ENCODE measurements at places on chromosomes 7 and 10.
A peak's percentile ranks its signal among the peaks of the same experiment; 100 is the strongest.

DNA sequence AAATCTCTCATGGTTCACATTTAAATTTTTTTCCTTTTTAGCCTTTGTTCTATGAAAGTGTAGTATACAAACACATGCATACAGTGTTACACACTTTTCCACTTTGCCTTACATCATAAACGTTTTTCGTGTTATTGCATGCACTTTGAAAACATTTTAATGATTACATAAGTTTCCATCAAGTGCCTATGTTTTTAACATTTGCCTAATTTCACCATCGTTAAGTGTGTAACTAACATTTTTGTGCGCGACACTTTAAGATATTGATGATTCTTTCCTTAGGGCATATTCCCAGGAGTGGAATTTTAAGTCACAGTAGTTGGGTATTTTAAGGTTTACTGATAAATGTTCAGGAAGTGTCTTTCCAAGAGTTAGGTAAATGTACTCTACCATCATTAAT is 1.5 kb upstream of the FRAT2 start:
- no peak for DNase-seq

GRCh38 chr7:40230101-40230500 is 95.3 kb downstream of the SUGCT start:
- no peak for DNase-seq

DNA sequence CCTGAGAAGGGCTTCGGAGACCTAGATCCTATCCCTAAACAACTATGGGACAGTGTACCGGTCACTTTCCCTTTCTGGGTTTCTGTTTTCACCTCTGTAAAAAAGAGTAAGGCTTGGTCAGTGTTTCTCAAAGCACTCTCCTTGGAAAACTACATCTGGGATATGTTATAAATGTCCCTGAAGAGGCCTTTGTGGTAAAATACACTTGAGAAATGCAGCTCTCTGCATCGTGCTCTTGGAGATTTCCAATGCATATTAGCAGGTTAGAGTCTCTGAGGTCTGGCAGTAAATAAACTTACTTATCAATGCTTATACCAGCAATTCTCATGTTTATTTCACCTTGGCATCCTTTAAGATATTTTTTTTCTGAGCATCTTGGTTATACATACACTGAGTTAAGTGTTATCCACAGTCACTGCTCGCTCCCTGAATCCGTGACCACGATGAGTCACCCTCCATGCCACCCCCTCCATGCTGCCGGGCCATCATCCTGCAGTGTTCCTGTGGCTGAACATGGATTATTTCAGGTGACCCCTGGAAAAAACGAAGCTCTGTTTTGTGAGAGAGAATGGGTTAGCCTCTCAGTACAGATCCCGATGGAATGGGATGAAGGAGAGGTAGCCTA is 3.3 kb upstream of the TBXAS1 start:
- no peak for DNase-seq

DNA sequence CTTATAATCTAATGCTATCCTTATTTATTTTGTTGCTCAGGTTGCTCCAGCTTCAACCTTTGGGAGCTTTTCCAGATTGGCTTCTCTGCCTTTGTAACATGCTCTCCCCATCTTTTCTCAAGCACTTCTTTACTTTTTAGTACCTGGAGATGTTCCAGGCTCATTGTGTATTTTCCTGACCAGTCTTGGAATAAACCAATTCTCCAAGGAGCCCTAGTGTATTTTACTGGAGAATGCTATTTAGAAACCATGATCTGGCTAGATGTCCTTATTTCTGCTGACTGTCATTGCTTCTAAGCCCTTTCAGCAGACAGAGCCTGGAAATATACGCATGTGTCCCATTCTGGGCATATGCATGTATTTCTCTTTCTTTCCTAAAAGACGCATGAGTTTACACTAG is 95.7 kb downstream of the EMX2 start:
- no peak for DNase-seq

DNA sequence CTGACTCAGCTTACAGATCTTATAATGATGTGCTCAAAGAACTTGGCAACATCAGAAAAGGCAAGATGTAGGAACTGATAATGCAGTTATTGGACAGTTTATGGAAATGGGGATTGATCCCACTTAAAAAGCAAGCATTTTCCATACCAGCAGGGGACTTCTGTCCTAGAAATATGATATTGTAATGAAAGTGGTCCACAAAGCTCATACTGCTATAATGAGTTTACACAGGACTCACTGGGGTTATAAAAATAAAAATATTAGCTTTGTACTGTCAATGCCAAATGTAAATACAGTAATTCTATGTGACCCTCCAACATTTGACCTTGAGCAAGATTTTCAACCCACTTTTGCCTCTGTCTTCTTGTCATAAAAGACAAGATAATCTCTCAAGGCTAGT is 145.5 kb upstream of the SEM1 start:
- DNase-seq, result no peak

GRCh38 chr7:43528576-43529354 is 54.1 kb upstream of the STK17A start:
- DNase-seq, result no peak

- no peak for DNase-seq
Observed at GRCh38 chr10:55233090-55233489, 432.1 kb upstream of the PCDH15 start.

DNA sequence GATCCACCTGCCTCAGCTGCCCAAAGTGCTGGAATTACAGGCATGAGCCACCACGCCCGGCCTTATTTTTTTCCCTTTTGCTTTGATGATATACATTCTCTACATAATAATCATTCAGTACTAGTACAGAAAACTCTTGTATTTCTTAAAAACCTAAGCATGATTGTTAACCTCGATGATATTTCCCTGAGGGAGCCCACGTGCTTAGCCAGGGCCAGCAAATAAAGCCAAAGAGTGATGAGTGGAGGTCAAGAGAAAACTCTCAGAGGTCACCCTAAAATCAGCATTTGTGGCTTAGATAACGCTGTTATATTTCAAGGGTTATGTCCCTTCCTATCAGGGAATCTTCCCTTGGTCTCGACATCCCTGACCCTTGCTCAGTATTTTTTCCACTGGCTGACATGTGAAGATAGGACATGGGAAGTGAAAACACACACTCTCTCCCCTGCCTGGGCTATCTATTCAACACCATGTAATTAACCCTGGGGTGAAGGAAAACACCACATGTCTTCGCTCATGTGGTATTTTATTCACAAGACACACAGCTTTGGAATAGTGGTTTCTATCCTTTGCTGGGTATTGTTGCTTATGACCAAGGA is 12.6 kb downstream of the FAM200A start:
- no peak for DNase-seq

DNA sequence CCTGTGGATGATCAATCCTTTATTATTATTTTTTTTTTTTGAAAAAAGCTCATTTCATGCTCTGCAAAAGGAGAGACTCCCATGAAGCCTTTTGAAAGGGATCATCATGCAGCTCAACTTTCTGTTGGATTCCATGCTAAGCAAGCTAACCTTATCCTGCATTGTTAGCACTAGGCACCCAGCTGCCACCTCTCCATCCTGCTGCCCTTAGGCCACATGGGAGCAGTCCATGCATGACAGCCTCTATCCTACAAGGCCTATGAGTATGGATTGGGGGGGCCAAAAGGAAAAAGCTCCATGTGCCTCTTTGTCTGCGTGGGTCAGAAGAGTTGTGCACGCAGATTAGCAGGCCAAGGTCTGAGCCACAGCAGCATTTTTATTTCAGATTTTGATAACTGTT is 19.2 kb downstream of the SMNDC1 start:
- DNase-seq, result no peak

GRCh38 chr10:59757966-59758365 is 4.7 kb upstream of the MRLN start:
- DNase-seq, result no peak

GRCh38 chr7:70833726-70834125 is 298.2 kb upstream of the GALNT17 start:
- DNase-seq, result no peak

DNA sequence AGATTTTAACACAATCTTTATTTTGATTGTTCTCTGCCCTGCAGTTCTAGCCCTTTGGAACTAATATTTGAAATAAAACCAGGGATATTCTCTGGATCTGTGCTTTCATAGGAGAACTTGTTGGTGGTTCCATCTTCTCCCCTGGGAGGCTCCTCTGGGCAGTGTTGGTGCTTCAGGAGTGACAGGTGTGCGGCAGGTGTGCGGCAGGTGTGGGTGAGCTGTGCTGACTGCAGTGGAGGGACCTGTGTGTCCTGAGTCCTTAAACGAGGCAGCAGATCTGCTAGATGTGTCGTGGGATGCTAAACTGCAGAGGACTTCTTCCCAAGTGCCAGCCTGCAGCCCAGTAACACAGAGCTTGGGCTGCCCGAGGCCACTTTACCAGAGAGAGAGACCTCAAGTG is 98.4 kb downstream of the LYZL1 start:
- DNase-seq, result no peak

DNA sequence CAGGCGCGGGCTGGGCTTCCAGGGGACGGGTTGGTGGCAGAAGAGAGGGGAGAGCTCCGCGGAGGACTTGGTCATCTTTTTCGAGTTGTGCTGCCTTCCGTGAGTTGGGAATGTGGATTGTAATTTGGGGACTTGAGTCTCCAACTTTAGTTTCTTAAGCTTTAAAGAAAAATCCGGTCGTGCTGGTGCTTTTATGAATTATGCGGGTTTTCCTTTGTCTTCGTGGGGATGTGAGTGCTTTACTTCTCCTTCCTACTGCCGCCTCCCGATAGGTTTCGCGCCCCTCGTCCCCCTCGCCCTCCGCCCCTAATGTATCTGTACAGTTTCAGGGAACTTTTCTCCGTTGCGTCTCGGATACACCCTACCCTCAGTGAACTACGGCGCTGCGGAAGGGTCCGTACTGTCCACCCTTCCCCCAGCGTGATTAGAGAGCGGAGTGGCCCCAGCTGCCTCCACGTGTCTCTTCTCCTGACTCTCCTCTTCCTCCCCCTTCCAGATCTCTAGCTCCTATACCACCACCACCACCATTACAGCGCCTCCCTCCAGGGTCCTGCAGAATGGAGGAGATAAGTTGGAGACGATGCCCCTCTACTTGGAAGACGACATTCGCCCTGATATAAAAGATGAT is 649 bp downstream of the SCD start:
- DNase-seq, result no peak

DNA sequence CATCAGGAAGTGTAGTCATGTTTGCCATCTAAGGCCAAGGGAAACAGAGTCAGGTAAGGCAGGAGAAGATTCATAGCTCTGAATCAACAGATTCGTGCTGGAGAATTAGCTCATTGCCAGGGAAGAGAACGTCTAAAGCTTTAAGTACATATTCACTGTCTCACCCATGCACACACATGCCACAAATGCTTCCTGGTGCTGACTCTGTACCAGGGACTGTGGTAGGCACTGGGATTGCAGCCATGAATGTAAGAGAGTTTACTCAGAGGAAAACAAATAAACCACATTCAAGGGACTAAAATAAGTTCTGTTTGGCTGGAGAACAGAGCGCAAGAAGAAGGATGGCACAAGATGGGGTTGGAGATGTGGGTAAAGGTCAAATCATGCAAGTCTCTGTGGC is 89.8 kb upstream of the HPS1 start:
- DNase-seq, result no peak

DNA sequence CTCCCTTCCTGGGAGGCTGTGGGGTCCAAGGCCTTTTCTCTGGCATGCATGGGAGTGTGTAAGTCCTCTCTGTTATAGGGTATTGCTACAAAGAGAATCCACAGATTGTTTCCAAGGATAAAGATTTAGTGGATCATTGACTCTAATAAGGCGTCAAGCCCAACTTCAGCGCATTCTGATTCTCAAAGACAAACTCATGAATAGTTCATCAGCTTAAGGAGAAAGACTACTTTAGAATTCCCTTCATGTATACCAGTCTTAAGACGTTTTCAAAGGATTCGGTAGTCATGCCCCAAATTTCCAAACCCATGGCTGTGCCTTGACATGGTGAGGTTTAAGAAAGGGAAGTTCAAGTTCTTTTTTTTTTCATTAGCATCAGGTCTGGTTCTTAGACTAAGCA is 46.6 kb upstream of the ABLIM1 start:
- DNase-seq, result no peak

GRCh38 chr7:95817866-95818640 is 45.7 kb downstream of the DYNC1I1 start:
- DNase-seq, result no peak

DNA sequence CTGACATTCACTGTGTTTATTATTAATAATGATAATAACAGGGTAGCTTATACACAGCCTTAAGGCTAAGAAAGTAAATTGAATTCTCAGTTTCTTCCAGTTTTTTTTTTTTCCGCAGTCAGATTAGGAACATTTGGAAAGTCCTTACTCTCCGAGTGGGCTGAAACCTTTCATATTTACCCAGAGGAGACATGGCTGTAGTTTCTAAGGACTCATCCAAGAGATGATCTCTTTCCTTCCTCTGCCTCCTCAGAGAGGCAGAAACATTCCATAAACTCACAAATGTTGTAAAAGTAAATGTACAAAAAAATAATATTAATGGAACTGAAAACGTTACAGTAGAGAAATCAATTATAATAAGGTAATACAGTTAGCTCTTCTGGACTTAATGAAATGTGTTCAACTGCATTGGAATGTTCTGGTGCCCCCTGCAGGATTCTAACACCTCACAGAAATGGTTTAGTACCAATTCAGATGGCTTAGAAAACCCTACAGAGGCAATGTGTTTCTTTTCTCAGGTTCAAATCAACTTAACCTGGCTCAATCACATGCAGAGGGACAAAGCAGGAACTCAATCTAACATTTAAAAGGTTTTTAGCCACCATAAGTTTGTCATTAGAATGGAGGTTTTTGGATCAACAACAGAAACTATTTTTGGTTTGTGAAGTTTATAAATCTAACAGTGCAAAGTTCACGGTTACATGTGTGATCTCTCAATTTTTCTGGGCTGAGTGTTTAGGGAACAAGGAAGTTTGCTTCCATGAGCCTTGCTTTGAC is 71.7 kb downstream of the ICA1 start:
- peak; percentile 64 for DNase-seq

GRCh38 chr7:44082541-44083207 is 344 bp upstream of the POLM start:
- DNase-seq, result peak; percentile 99

DNA sequence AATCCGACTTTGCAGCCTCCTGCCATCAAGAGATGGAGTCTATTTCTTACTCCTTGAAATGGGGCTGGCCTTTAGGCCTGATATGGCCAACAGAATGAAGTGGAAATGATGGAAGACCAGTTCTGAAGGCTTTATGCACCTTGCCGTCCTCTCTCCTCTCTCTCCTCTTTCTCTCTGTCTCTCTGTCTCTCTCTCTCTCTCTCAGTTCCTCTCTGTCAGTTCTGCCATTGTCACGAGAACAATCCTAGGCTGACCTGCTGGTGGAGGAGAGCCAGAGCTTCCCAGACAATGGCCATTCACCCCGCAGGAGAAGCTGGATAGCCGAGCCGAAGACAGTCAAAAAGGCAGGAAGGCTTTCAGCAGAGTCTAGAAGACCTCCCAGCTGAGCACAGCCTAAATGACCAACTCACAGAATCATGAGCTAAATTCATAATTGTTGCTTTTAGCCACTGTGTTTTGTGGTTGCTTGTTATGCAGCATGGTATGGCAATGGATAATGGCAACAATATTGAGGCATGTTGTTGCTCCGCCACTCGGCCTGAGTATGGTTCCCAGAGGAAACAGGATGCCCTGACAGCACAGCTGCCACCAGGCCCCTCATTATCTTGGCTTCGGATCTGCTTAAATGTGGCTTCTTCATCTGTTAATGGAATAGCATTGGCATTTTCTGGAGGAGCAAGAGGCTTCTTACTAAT is 35.5 kb downstream of the FRMPD2 start:
- DNase-seq, result no peak

GRCh38 chr7:106152313-106152665 is 40.2 kb upstream of the SYPL1 start:
- DNase-seq, result no peak

- no peak for DNase-seq
Observed at GRCh38 chr7:26054386-26054785, 97.6 kb upstream of the NFE2L3 start.

Measured in activated CD4-positive, alpha-beta T cell treated with anti-CD3 and anti-CD28 coated beads, Interleukin-2, Interleukin-4, amounts not matched to agents 100 ng/mL and 50 ng/mL, durations not matched to agents 16 hours and 8 hours (primary cell).